CD4-positive, alpha-beta T cell treated with Interleukin-2 at 100 ng/mL for 4 hours (primary cell): ENCODE measurements at places on chromosomes 4 and X.

DNA sequence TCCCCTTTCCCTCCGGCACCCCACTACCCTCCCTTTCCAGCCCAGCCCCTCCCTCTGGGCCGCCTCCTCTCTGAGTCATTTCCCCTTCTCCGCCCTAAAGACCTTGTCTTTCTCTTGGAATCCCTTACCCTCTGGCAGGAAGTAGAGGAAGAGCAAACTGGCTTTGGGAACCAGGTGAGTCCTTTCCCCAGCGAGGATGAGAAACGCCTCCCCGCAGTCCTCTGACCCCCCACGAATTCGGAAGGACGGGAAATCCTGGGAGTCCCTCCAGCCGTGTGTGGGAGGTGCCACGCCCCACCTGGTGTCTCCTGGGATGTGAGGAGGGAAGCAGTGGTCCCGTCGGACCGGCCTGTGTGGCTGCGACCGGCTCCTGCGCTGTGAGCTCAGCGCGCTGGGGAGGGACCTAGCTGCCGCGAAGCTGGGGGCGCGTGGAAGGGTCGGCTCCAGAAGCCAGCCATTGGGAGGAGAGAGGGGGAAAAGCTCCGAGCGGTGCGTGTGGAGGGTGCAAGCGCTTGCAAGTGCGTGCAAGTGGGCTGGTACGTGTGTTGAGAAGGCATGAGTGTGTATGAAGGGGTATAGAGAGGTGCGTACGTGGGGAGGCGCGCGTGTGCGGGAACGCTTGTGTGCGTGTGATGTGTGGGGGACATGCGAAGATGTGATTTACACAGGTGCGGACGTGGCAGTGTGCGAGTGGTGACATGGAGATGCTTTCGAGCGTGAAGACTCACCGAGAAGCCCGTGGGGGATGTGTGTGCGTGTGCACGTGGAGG lies 46.3 kb downstream of the TEX13B start:
- DNase-seq = no peak

DNA sequence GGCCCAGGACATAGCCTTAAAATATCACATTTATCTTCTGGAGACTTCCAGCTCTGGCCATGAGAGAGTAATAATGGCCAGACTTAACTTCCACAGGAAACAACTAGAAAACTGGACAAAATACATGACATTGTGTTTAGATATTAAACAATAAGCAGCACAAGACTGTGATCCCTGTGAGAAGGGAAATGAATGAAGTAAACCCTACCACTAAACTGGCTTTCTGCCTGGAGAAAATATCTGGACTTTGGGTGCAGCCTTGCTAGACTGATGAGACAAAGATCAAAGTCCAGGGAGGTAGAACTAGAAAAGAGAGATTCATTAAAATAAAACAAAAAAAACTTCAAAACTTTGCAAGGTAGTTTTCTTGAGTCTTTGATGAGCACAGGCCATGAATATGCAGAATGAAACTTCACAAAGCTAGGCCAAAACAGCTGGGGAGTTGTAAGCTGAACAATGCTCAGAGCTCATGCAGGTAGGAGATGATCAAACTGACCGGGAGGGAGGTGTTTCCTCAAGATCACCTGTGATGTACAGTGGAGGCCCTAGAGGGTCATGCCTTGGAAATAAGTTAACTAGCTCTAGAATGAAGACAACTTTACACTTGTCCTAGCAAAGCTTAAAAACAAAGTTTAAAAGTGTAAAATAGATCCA lies 147.0 kb upstream of the SH3RF1 start:
- DNase-seq = no peak

DNA sequence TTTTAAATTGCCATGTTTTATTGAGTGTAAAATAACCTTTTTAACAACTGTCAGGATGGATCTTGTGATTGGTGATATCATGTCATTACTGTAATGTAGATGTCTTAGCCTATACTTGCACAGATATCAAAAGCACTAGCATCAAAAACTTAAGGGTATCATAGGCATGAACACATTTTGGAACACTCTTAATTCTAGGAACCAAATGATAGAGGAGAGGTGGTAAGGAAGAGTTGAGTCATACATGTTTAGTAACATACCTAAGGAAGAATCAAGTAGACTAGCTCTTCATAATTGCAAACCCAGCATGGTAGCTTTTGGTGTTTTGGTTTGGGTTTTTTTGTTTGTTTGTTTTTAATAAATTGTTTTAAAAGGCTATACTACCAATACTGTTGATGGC lies 43.4 kb downstream of the SMARCAD1 start:
- DNase-seq = no peak

DNA sequence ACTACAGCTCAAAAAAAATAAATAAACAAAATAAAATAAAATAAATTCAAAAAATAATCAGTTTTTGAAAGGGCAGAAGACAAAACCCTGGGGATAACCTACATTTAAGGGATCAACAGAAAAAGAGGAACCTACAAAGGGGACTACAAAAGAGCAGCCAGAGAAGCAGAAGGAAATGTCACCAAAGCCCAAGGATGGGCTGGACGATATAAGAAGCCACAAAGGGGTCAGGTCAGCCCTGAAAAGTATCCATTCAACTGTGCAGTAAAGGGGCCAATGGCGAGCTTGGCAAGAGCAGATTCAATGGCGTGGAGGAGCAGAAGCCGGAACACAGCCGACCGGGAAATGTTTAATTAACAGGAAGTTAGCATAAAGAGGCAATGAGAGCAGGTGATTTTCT lies 16.9 kb downstream of the ACOT9 start:
- DNase-seq = no peak

GRCh38 chr4:124423160-124423559 lies 289.4 kb downstream of the ANKRD50 start:
- no peak for DNase-seq

GRCh38 chr4:184960505-184960971 lies 57.8 kb upstream of the HELT start:
- DNase-seq = no peak

DNA sequence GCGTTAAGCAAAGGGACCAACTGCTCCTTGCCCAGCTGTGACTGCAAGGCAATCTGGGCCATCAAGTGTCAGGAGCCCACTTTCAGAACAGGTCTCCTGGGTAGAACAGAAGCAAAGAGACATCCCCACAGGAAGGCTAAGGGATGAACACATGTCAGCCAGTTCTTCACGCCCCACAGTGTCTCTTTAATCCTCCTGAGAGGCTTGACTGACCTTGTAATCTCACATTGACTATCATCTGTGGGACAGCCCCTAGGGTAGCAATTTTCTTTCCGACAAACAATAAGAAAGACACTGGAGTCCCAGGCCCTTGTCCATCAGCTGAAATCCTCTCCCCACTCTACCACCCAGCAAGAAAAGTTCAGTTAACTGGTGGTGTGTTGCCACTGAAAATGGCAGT lies 1.0 kb downstream of the CHRDL1 start:
- no peak for DNase-seq

GRCh38 chr4:168131196-168131595 lies 38.9 kb downstream of the ANXA10 start:
- no peak for DNase-seq

DNA sequence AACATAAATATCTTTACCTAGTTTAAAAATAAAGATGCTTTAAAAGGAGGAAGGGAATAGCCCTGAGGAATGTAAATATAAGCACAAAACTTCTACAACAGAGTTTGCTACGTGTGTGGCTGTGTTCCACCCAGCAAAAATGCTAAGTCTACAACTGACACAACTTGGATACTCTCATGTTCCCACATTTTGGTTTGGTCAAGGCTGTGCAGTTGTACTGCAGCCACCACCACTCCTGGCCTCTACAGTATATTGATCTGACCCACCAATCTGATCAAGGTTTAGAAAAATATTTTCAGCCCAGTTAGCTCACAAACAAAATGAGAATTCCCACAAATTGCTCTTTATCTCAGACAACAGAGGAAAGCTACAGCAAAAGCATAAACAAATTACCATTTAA lies 12.1 kb downstream of the F9 start:
- DNase-seq = no peak

DNA sequence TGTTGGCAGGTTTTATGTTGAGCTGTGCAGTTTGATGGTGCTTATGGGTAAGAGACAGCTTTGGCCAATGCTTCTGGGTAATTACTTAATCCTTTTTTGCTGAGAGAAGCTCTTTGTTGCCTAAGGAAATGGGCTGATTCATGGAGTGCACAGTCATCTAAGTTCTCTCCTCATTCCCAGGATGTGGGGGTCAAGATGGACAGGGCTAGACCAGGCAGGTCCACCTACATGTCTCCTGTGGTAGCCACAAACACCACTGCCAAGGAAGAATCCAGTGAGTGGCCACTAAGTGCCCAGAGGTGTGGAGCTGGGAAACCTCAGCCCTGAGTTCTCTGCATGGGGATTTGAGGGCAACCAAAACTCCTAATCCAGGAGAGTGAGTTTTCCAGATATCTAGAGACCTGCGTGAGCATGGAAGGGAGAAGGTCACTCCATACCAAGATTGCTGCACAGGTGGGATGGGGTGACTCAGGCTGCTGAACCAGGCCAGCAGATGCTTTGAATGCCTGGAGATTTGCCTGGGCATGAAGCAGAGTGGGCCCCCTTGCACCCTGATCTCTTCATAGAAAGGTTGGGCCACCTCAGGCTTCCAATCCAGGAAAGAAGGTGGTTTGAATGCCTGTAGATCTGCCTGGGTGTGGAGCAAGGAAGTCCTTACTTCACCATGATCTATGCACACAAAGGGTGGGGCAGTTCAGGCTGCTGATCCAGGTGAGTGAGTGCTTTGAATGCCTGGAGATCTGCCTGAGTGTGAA lies 234.8 kb upstream of the GNPDA2 start:
- DNase-seq = no peak

DNA sequence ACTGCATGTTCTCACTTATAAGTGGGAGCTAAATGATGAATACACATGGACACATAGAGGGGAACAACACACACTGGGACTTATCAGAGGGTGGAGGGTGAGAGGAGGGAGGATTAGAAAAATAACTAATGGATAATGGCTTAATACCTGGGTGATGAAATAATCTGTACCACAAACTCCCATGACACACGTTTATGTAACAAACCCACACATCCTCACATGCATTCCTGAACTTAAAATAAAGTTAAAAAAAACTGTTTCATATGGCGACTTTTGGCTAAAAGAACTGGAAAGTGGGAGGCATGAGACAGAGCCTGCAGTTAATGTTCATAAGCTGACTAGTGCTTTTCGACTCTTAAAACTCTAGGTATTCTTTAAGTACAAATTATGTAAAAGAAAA lies 98.9 kb upstream of the NPFFR2 start:
- DNase-seq = no peak

DNA sequence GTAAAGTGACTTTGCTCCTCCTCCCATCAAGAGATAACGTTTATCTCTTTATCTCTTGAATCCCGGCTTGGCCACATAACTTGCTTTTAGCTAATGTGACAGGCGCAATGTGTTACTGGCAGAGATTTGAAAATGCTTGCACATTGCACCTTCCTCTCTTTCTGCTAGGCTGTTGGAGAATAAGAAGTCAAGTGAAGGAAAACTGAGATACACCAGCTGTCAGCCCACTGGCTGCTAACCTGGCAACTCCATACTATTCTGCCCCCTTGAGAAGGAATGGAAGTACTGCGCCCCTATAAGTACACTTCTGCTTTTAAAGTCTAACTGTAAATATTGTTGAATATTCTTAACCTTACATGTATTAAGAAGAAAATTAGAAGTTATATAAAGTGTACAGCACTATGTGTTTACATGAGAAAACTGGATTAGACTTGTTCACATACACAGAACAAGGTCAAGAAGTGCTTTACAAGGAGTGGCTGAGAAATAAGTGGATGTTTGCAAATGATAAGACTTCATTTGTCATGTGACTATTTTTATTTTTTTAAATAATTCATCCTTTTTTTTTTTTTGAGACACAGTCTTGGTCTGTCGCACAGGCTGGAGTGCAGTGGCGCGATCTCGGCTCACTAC lies 424.5 kb upstream of the CTSO start:
- no peak for DNase-seq

- DNase-seq = no peak
These were observed 22.3 kb upstream of the ACE2 start for GRCh38 chrX:15623054-15623453.

DNA sequence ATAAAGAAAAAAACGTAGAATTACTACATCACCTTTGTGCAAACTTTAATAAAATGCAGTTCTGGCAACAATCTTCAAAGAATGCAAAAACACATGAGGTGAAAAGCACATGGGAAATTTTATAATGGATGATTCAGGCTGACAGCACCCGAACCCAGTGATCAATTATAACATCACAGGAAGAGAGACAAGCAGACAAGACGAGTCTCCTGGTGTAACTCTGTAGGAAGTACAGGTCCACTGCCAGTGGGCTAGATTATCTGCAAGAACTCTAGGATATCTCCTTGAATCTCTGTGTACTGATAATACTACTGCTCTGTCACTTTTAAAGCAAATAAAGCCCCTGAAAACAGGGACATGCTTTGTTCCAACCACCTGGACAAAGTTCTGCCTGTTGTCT lies 58.9 kb upstream of the NXF3 start:
- no peak for DNase-seq

- peak; percentile 26 for DNase-seq
These were observed 62.8 kb downstream of the PPP1R2C start for GRCh38 chrX:42714981-42715700.

DNA sequence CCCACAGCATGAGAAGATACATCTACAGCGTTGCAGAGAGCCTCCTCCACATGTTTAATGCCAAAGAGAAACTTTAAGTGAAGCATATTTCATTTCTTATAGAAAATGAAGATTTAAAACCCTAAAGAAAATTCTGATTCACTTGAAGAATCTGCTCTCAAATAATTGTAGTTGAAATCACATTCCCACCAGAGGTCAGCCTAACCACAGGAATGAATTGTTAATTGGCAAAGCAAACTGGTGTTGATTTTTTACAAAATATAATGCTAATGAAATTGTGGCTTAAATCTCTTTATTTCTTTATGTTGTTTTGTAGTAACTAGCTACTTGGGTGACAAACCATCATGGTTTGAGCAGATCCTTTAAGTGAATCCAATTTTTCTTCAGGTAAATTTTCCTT lies 31.1 kb upstream of the WDR17 start:
- DNase-seq = peak; percentile 32

GRCh38 chr4:15500701-15501100 lies 31.0 kb downstream of the CC2D2A start:
- no peak for DNase-seq

- no peak for DNase-seq
These were observed 37.2 kb downstream of the CLCN3 start for GRCh38 chr4:169657470-169658107.

DNA sequence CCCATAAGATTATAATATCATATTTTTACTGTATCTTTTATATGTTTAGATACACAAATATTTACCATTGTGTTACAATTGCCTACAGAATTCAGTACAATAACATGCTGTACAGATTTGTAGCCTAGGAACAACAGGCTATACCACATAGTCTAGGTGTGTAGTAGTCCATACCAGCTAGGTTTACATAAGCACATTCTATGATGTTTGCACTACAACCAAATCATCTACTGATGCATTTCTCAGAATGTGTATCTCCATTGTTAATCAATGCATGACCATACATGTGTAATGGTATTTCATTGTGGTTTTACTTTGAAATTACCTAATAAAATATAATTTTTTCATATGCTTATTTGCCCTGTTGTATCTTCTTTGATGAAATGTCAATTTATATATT lies 288.1 kb upstream of the PCDH10 start:
- no peak for DNase-seq

DNA sequence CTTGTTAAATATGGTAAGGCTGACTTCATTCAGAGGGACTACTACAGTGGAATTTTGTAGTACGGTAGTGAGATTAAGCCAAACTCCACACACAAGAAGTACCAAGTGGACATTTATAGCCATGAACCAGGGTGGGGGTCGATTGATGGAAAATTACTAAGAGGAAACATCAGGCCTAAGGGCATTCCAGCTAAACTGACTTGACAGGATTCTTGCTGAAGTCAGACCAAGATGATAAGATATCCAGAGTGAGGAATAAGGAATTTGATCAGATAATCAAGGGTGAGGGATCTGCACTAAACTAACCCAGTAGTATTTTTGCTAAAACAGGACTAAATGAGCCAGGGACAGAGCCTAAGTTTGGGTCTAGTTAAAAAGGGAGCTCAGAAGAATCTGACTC lies 597.5 kb downstream of the RPA4 start:
- DNase-seq = no peak
